Retinal pigment epithelial cell (primary cell): ENCODE measurements at places on chromosomes 1 and 21.

DNA sequence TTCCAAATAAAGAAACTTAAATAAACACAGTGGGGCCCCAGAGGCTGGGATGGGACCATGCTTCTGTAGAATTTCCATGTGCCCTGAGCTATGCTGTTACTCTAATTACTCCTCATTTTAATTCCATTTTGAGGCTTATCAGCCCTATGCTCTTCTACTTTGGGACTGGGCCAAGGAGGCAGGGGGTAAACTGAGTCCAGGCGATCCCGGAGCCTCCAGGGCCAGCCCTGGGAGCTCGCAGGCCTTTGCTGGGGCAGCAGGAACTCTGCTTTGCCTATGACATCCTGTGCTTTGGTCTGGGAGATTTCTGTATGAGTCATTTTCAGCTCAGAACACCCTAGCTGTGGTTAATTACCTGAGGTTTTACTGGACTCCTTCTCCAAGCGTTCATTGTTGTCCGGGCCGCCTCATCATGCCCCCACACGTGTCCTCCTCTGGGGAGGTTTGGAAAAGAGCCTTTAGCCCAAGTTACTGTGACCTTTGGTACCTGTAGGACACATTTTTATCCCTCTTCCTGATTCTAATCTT lies 95.7 kb downstream of the RHOU start:
- DNase-seq = peak; percentile 65

DNA sequence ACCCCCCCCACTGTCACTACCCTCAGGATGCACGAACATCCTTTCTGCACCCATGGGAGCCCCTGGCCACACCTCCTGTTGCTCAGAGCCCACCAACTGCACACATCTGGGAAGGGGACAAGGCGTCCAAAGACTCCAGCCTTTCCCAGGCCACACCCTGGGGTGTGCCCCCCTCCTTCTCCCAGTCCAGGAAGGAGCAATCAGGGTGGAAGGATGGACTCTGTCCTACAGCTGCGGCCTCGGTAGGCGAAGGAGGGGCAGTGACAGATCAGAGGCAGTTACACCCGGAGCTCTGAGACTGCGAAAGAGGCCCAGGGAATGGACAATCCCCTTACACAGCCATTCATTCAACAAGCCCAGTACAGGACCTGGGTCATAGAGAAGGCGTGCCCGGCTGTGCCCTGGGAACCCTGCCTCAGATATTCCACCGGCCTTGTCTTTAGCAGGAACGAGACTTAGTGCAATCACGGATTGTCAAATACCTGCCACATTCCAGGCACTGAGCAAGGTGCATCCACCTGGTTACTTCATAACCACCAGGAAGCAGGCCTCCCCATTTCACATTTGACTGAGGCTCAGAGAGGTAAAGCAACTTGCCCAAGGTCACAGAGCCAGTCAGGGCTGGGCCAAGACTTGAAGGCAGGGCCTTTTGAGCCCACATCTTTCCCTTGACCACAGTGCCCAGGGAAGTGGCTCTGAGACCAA lies 9.4 kb downstream of the HSPG2 start:
- no peak for DNase-seq

DNA sequence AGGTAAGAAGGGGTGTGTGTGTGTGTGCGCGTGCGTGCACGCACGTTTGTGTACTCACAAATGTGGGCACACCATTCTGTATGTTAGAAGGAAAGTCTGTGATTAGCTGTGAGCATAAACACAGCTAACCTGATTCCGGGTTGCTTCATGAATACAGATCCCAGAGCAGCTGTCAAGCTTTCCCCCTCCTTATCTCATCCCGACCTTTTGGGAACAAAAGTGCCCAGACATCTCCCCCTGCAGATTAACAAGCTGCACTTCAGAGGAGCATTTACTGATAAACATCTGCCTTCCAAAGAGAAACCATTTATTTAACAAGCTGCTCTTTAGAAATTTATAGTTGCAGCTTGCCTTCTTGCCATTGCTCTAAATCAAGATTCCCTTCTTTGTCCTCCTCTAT lies 97.0 kb downstream of the MT1HL1 start:
- DNase-seq = no peak

DNA sequence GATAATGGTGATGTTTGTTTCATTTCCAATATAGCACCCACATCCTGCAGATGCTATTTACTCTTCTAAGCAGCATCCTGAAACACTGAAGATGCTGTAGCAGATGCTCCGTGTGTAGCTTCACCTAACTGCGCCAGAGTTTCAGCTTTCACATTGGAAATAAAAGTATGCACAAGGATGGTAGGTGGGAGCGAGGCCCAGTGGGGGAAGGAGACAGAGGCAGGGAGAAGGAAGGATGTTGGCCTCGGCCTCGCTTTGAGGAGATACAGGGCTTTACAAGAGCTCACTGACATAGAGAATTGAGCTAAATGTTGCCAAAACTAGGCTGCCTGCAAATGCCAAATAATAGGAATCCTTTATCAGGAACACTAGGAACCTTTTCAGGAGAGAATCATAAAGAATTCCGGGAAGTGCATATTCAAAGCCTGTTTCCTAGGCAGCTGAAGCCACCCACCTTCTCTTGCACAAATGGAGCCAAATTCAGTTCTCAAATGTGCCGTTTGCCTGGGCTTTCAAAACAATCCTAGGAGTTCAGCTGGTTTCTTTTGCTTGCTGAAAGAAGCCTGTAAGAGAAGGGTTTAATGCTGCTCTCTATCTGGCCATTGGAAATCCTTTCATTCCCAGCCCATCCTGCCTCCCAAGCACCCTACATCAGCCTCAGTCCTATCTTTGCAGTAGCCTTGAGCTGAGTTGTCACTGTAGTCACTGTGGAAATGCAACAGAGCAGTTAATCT lies 135.4 kb upstream of the ATP1B1 start:
- DNase-seq = no peak

DNA sequence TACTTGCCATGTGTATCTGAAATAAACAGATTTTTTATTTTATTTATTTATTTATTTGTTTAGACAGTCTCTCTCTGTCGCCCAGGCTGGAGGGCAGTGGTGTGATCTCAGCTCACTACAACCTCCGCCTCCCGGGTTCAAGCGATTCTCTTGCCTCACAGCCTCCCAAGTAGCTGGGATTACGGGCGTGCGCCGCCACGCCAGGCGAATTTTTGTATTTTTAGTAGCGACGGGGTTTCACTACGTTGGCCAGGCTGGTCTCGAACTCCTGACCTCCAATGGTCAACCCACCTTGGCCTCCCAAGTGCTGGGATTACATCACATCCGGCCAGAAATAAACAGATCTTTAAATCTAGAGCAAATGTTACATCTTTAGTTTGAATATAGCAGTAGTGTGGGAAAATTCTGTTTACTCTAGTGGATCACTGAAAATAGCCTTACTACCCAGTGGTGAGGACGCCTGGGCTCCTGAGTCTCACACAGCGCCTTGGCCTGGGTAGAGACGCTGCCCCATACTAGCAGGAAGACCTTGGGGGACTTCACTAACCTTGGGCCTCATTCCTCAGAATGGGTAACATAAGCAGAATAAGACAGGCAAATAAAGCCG lies 709 bp downstream of the GART start:
- DNase-seq = no peak

DNA sequence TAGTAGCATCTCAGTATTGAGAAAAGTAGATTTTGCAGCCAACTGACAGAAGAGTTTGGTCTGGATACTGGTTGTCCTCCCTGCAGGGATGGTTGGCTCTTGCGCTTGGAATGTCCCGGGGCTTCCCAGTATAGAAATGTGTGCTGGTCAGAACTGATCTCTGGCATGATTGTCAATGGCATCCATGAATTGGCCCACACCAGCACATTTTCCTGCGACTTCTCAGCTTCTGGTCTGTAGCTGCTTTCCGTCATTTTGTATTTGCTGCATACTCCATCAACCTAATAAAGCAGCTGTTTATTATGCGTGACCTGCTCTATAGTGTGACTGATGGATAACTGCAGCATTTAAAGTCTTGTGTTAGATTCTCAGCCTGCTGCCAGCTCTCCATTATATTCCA lies 203.7 kb downstream of the S1PR1 start:
- no peak for DNase-seq
